ENCODE measurements at places on chromosomes 3 and 15.

- no peaks in the 10 kb centered on the region for H3K27me3 ChIP-seq
- DNase-seq = no peak
- H3K4me1 ChIP-seq = peaks cover 2% of the 10 kb centered on the region
- H3K36me3 ChIP-seq = no peaks in the 10 kb centered on the region
- no peak overlapping the region for H3K27ac ChIP-seq
Observed at GRCh38 chr3:100009276-100010086, 104.8 kb downstream of the FILIP1L start.

GRCh38 chr3:49519916-49520385 lies 34.3 kb upstream of the BSN start:
- DNase-seq = no peak
- peaks cover 11% of the 10 kb centered on the region for H3K36me3 ChIP-seq
- H3K27me3 ChIP-seq = no peaks in the 10 kb centered on the region
- H3K4me1 ChIP-seq = peaks cover 14% of the 10 kb centered on the region
- H3K4me3 ChIP-seq = no peak overlapping the region

DNA sequence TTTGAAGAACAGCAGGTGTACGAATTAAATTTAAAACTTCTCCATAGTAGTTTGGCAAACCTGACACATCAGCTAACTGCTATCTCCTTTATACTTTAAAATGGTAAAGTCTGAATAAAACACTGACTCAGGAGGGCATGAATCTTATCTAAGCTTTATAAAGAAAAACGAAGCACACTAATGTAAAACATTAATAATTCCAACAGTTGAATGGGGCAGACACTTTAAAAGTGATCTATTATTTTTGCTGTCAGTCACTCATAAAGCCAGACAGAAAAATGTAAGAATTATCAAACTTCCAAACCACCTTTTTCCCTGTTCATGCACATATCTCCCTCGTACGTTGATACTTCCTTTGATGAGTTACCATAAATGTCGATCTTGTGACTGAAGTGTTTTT lies 2.6 kb downstream of the ARF4 start:
- H3K4me1 ChIP-seq = peaks cover 39% of the 10 kb centered on the region
- no peak overlapping the region for H3K27ac ChIP-seq
- H3K4me3 ChIP-seq = peak overlapping the region; percentile 98

DNA sequence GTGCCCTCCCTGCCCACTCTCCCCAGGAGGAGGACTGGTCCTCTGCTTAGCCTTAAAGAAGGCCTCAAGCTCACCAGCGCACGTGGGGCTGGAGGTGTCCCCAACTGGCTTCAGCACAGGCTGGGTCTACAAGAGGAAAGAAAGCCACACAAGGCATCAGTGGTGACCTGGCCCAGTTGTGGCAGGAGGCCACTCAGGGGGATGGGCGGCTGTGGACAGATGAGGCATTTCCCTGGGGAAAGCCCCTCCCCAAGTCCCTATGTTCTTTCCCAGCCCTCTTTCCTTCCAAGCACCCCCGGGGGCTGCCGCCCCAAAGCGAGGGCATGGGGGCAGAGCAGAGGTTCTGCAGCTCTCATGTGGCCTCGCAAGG lies 155.2 kb upstream of the TLE3 start:
- no peak for DNase-seq
- peaks cover 19% of the 10 kb centered on the region for H3K4me1 ChIP-seq
- no peak overlapping the region for H3K27ac ChIP-seq
- peaks cover 3% of the 10 kb centered on the region for H3K36me3 ChIP-seq
- H3K4me3 ChIP-seq = no peak overlapping the region
- H3K27me3 ChIP-seq = no peaks in the 10 kb centered on the region

- peaks cover 3% of the 10 kb centered on the region for H3K36me3 ChIP-seq
- peaks cover 4% of the 10 kb centered on the region for H3K4me1 ChIP-seq
- no peak overlapping the region for H3K4me3 ChIP-seq
- no peaks in the 10 kb centered on the region for H3K27me3 ChIP-seq
- no peak overlapping the region for H3K27ac ChIP-seq
Observed at GRCh38 chr3:17579289-17580031, 163.0 kb downstream of the TBC1D5 start.

DNA sequence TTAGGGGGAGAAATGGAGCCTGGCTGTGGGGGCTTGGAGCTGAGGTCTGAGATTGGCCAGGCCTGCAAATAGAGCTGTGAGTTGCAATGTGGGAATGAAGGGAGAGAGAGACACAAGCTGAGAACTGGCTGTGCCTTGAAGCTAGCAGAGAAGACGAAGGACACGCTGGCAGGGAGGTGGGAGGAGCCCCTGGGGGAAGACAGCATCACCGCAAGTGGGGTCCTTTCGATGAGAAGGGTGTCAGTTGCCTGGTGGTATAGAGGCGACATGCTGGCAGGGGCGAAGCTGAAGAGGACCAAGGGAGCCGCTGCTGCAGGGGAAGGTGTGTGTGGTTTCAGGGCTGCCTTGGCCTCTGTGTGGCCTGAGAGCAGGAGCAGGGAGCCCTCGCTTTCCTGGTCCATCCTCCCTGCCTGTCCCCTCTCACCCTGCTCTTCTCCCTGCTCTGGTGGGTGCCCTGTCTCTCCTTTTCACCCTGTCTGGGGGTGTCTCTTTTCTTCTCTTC lies 5.5 kb downstream of the RHCG start:
- no peak overlapping the region for H3K4me3 ChIP-seq
- H3K36me3 ChIP-seq = no peaks in the 10 kb centered on the region
- peaks cover 8% of the 10 kb centered on the region for H3K4me1 ChIP-seq
- no peak for DNase-seq

DNA sequence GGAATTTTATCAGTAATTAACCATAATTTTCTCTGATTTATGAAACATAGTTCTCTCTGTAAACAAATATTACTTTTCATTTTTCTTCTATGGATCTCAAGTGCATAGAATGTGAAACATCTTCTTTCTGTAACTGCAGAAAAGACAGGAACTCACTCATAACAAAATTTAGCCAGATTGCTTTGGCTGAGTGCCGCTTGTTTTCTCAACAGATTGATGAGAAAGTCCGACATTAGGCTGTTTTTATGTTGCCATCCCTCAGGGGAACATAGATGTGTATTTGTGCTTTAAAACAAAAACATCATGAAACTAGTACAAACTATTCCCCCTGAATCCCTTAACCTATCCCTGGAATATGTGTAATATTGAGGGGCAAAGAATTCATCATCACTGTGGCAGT lies 154.2 kb downstream of the B3GALNT1 start:
- H3K36me3 ChIP-seq = no peaks in the 10 kb centered on the region
- H3K27ac ChIP-seq = no peak overlapping the region
- no peaks in the 10 kb centered on the region for H3K27me3 ChIP-seq
- no peak overlapping the region for H3K4me3 ChIP-seq
- no peak for DNase-seq

GRCh38 chr3:69879051-69879450 lies 120.5 kb upstream of the SAMMSON start:
- no peak overlapping the region for H3K27ac ChIP-seq
- no peak overlapping the region for H3K4me3 ChIP-seq
- no peaks in the 10 kb centered on the region for H3K36me3 ChIP-seq
- no peaks in the 10 kb centered on the region for H3K4me1 ChIP-seq
- no peaks in the 10 kb centered on the region for H3K27me3 ChIP-seq
- no peak for DNase-seq

DNA sequence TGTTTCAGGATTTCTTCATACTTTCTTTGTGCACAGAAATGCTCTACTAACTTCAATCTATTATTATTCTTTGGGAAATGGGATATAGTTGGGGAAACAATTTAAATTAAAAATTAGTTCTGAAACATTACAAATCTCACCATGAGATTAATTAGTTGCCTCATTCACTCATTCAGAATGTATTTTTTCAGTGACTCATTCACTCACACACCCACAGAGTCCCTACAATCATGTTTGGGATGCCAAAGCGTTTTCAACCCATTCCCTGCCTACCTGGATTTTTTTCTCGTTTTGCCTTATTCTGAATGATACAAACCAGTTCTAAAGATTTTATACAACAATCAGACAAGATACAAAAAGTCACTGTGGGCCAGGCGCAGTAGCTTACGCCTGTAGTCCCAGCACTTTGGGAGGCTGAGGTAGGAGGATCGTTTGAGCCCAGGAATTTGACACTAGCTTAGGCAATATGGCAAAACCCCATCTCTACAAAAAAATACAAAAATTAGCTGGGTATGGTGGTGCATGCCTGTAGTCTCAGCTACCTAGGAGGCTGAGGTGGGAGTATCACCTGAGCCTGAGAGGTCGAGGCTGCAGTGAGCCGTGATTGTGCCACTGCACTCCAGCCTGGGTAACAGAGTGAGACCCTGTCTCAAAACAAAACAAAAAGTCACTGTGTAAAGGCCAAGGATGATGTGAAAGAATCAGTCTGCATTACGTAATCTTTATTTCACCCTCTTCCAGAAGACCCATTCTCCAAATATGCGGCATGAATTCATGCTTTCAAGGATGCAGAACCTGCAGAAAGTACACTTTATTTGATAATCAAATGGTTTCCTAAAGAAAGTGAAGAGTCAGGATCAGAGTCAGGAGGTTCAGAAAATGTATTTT lies 34.8 kb upstream of the ARHGEF3 start:
- H3K27me3 ChIP-seq = no peaks in the 10 kb centered on the region
- no peaks in the 10 kb centered on the region for H3K36me3 ChIP-seq
- DNase-seq = no peak
- no peak overlapping the region for H3K4me3 ChIP-seq
- H3K27ac ChIP-seq = no peak overlapping the region

GRCh38 chr3:65483480-65483879 lies 555.2 kb downstream of the MAGI1 start:
- H3K27ac ChIP-seq = no peak overlapping the region
- no peak for DNase-seq
- no peaks in the 10 kb centered on the region for H3K27me3 ChIP-seq
- H3K4me3 ChIP-seq = no peak overlapping the region
- no peaks in the 10 kb centered on the region for H3K4me1 ChIP-seq
- no peaks in the 10 kb centered on the region for H3K36me3 ChIP-seq

GRCh38 chr3:132464066-132464465 lies 46.8 kb downstream of the DNAJC13 start:
- no peak overlapping the region for H3K4me3 ChIP-seq
- peaks cover 49% of the 10 kb centered on the region for H3K36me3 ChIP-seq
- DNase-seq = no peak
- no peak overlapping the region for H3K27ac ChIP-seq
- no peaks in the 10 kb centered on the region for H3K27me3 ChIP-seq
- no peaks in the 10 kb centered on the region for H3K4me1 ChIP-seq

GRCh38 chr3:82294609-82295008 lies 533.2 kb upstream of the GBE1 start:
- DNase-seq = no peak
- H3K27ac ChIP-seq = no peak overlapping the region
- H3K4me3 ChIP-seq = no peak overlapping the region
- H3K36me3 ChIP-seq = no peaks in the 10 kb centered on the region
- H3K4me1 ChIP-seq = no peaks in the 10 kb centered on the region

- DNase-seq = no peak
- H3K27ac ChIP-seq = peak overlapping the region; percentile 97
- H3K27me3 ChIP-seq = no peaks in the 10 kb centered on the region
- peak overlapping the region; percentile 88 for H3K4me3 ChIP-seq
- H3K4me1 ChIP-seq = peaks cover 34% of the 10 kb centered on the region
- H3K36me3 ChIP-seq = peaks cover 13% of the 10 kb centered on the region
Observed at GRCh38 chr3:100260081-100260684, 609 bp upstream of the TBC1D23 start.

- no peak overlapping the region for H3K27ac ChIP-seq
- H3K4me3 ChIP-seq = no peak overlapping the region
- no peak for DNase-seq
- H3K36me3 ChIP-seq = no peaks in the 10 kb centered on the region
- peaks cover 8% of the 10 kb centered on the region for H3K4me1 ChIP-seq
Observed at GRCh38 chr3:122084799-122085198, 29.6 kb downstream of the CD86 start.

GRCh38 chr3:51145811-51146585 lies 239.1 kb upstream of the MANF start:
- no peak overlapping the region for H3K4me3 ChIP-seq
- DNase-seq = no peak
- H3K27ac ChIP-seq = no peak overlapping the region
- no peaks in the 10 kb centered on the region for H3K36me3 ChIP-seq

- H3K4me3 ChIP-seq = no peak overlapping the region
- H3K27me3 ChIP-seq = peaks cover 13% of the 10 kb centered on the region
- H3K36me3 ChIP-seq = no peaks in the 10 kb centered on the region
- no peaks in the 10 kb centered on the region for H3K4me1 ChIP-seq
Observed at GRCh38 chr3:195048059-195048905, 222.7 kb downstream of the XXYLT1 start.

- H3K27ac ChIP-seq = no peak overlapping the region
- H3K36me3 ChIP-seq = peaks cover 2% of the 10 kb centered on the region
- no peak overlapping the region for H3K4me3 ChIP-seq
- peaks cover 6% of the 10 kb centered on the region for H3K4me1 ChIP-seq
- no peak for DNase-seq
- no peaks in the 10 kb centered on the region for H3K27me3 ChIP-seq
Observed at GRCh38 chr3:134527037-134527436, 41.2 kb downstream of the CEP63 start.

- no peaks in the 10 kb centered on the region for H3K4me1 ChIP-seq
- no peak overlapping the region for H3K4me3 ChIP-seq
- H3K36me3 ChIP-seq = peaks cover 4% of the 10 kb centered on the region
- H3K27ac ChIP-seq = no peak overlapping the region
- H3K27me3 ChIP-seq = peaks cover 6% of the 10 kb centered on the region
Observed at GRCh38 chr15:35606450-35606779, 60.5 kb upstream of the DPH6 start.

DNA sequence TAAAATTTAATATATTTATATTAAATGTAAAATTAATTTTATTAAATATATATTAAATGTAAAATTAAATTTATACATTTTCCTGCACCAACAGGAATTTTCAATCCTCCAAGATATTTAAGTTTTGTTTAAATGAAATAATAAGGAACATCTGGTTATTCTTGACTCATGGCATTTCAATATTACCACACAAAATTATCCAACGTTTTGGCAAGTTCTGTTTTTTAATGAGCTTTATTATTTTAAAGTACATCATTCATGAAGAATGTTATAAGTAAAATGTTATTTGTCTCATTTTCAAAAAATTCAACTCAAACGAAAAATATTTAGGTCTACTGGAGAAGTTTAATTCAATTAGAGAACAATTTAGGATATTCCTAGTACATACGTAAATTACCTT lies 811.4 kb downstream of the NAALADL2 start:
- H3K36me3 ChIP-seq = no peaks in the 10 kb centered on the region
- no peaks in the 10 kb centered on the region for H3K4me1 ChIP-seq
- DNase-seq = no peak
- H3K4me3 ChIP-seq = no peak overlapping the region

GRCh38 chr3:11591391-11592282 lies 52.1 kb downstream of the VGLL4 start:
- no peak for DNase-seq
- H3K36me3 ChIP-seq = peaks cover 13% of the 10 kb centered on the region
- peak overlapping the region; percentile 69 for H3K27ac ChIP-seq
- no peaks in the 10 kb centered on the region for H3K27me3 ChIP-seq

DNA sequence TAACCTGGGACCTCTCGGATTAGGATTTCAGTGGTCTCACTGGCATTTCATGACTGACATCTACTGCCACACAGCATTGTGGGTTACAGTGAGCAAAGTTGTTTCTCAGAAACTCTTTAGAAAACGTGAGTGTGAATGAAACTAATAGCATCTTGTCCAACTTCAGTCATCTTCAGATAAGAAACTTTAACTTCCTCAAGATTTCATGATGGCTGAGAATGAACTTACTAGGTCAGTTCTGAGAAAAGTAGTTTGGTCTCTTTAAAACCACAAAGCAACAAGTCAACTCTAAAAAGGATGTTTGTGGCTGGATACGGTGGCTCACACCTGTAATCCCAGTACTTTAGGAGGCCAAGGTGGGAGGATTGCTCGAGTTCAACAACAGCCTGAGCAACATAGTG lies 14.2 kb upstream of the HOMER2 start:
- H3K27me3 ChIP-seq = no peaks in the 10 kb centered on the region
- H3K4me3 ChIP-seq = peak overlapping the region; percentile 8
- DNase-seq = no peak
- H3K27ac ChIP-seq = no peak overlapping the region
